Mesendoderm (in vitro differentiated cells): ENCODE measurements at places on chromosomes 16 and 17.

DNA sequence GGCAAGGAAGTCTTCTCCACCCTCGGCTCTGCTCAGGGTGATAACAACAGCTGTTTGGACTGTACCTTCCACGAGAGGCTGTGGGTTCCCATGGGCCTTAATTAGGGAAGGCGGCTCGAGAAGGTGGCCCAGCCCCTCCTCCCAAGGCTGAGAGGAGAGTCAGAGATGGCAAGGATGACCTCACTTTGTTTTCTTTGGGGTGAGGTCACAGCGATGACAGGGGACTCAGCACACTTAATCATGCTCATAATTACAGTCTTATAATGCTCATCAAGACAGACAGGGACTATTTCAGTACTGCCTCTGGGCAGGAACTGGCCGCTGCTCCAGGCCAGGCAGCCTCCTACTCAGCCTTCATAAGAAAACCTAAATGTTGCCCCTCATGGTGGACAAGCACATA is 19.7 kb downstream of the WFDC1 start:
- no peaks in the 10 kb centered on the region for H3K4me1 ChIP-seq
- H3K36me3 ChIP-seq: no peaks in the 10 kb centered on the region
- DNase-seq: no peak
- H3K4me3 ChIP-seq: no peak overlapping the region
- no peaks in the 10 kb centered on the region for H3K27me3 ChIP-seq
- no peak overlapping the region for H3K27ac ChIP-seq

- H3K4me3 ChIP-seq: no peak overlapping the region
- DNase-seq: no peak
- H3K27me3 ChIP-seq: no peaks in the 10 kb centered on the region
- H3K36me3 ChIP-seq: no peaks in the 10 kb centered on the region
Measured at GRCh38 chr17:19346351-19347255, 15.9 kb downstream of the B9D1 start.

GRCh38 chr16:69520413-69520799 is 45.4 kb upstream of the NFAT5 start:
- no peaks in the 10 kb centered on the region for H3K27me3 ChIP-seq
- no peak for DNase-seq
- no peak overlapping the region for H3K4me3 ChIP-seq
- no peaks in the 10 kb centered on the region for H3K36me3 ChIP-seq
- no peaks in the 10 kb centered on the region for H3K4me1 ChIP-seq

GRCh38 chr16:15811481-15812400 is 45.1 kb downstream of the MYH11 start:
- peak; percentile 92 for DNase-seq
- no peaks in the 10 kb centered on the region for H3K27me3 ChIP-seq
- no peak overlapping the region for H3K27ac ChIP-seq

DNA sequence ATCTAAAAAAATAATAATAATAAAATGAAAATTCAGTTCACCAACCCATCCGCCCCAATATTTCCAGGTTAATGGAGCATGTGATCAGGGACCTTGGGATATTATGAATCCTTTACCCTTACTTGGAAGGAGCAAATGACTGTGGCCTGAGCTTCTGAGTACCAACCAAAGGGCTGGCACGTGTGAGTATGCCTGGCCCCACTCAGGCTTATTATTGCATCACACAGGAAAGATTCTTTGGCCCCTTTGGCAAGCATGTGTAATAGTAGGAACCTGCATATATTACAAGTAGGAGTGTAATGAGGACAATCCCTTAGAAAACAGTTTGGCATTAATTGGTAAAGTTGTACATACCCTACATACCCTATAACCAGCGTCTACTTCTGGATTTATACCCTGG is 7.2 kb upstream of the C17orf78 start:
- no peak overlapping the region for H3K27ac ChIP-seq
- DNase-seq: no peak

DNA sequence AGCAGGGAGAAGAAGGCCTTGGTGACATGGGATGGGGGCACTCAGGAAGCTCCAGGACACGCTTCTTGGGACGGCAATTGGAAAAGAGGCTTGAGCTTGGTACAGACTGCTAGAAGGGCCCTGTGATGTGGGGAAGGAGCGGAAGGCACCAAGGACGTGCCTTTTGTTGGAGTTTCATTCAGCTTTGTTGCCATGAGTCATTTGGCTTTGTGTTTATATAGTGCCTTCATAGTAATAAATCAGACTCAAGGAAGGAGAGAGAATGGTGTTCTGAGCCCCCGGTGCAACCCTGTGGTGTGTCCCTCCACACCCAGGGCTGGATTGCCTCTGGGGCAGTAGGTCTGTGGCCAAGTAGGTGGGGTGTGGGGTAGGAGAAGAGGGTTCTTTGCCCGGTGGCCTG is 7.4 kb upstream of the TBX4 start:
- no peaks in the 10 kb centered on the region for H3K36me3 ChIP-seq
- no peak overlapping the region for H3K4me3 ChIP-seq
- H3K27me3 ChIP-seq: no peaks in the 10 kb centered on the region
- peaks cover 6% of the 10 kb centered on the region for H3K4me1 ChIP-seq
- no peak overlapping the region for H3K27ac ChIP-seq

DNA sequence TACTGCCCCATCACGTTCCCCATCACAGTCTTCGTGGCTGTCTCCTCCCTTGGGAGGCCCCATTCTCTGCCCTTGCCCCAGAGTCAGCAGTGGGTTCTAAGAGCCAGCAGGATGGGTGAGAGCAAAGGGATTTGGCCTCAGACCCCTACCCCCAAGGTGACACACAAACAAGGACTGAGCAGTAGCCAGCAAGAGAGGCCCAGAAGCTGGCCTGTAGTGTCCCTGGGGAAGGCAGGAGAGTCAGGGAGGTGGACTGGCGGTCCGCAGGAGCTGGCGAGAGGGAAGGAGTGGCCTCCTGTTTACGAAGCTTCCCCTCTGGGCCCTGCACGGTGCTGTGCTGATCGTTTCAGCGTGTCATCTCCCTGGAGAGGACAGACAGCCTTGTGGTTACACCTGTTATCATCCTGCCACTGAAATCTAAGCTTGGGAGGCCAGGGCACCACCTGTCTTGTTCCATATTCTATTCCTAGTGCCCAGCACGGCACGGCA is 8.4 kb downstream of the WDR81 start:
- no peaks in the 10 kb centered on the region for H3K4me1 ChIP-seq
- H3K4me3 ChIP-seq: no peak overlapping the region
- H3K27ac ChIP-seq: no peak overlapping the region
- no peaks in the 10 kb centered on the region for H3K27me3 ChIP-seq
- H3K36me3 ChIP-seq: peaks cover 1% of the 10 kb centered on the region

DNA sequence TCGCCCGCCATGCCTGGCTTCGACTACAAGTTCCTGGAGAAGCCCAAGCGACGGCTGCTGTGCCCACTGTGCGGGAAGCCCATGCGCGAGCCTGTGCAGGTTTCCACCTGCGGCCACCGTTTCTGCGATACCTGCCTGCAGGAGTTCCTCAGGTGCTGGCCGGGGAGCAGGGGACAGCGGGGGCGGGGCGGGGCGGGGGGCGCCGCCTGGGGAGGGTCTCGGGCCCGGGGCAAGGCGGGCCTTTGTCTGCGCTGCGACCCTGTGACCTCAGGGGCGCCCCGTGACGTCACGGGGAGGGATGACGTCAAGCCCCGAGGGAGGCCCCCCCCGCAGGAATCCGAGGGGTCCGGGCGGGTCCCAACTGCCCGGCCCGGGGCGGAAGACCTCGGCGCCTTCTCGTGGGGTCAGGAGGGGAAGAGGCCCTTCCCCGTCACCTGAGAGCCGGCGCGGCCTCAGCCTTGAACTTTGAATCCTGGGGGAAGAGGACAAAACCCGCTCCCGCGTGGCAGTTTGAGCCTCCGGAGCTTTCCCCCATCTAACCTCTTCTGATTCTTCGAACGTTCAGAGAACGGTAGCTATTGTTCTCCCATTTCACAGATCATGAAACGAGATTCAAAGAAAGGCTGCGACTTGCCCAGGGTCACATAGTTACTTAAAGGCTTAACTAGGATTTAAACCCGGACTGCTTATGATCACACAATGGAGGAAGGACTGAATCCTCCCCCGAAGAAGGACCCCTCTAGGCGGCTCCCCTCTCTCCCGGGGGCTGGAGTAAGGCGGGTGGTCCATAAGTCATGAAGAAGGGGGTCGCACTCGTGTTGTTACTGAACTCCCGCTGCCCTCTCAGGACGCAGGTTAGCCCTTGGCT is 527 bp downstream of the TRAF4 start:
- H3K36me3 ChIP-seq: peaks cover 23% of the 10 kb centered on the region
- H3K27me3 ChIP-seq: no peaks in the 10 kb centered on the region
- H3K4me3 ChIP-seq: peak overlapping the region; percentile 96
- DNase-seq: peak; percentile 91
- H3K4me1 ChIP-seq: peaks cover 11% of the 10 kb centered on the region
- H3K27ac ChIP-seq: peak overlapping the region; percentile 98

- no peaks in the 10 kb centered on the region for H3K36me3 ChIP-seq
- H3K27ac ChIP-seq: no peak overlapping the region
- no peak for DNase-seq
Measured at GRCh38 chr17:74309902-74310301, 16.1 kb upstream of the KIF19 start.

DNA sequence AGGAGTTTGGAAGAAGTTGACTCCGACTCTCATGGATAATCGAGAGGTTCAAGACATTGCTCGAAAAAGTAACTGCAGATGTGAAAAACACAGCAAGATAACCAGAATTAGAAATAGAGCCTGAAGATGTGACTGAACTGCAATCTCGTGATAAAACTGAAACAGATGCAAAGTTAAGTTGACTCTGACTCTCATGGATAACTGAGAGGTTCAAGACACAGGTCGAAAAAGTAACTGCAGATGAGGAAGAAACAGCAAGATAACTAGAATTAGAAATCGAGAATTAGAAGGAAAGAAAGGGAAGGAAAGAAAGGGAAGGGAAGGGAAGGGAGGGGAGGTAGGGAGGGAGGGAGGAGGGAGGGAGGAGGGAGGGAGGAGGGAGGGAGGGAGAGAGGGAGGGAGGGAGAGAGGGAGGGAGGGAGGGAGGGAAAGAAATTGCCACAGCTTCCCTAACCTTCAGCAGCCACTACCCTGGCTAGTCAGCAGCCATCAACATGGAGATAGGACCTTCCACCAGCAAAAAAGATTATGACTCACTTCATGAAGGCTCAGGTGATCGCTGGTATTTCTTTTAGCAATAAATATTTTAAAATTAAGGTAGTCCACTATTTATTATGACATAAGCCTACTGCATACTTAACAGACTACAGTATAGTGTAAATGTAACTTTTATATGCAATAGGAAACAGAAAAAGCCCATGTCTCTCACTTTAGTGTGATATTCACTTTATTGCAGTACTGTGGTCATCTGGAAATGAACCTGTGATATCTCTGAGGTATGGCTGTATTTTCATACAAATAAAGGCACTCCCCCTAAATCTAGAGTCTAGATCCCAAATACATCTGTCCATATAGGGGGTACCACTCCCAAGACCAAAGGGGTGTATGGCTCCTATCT is 68.3 kb downstream of the KANSL1 start:
- no peaks in the 10 kb centered on the region for H3K27me3 ChIP-seq
- H3K4me3 ChIP-seq: no peak overlapping the region
- no peak overlapping the region for H3K27ac ChIP-seq
- no peaks in the 10 kb centered on the region for H3K36me3 ChIP-seq
- peaks cover 8% of the 10 kb centered on the region for H3K4me1 ChIP-seq
- no peak for DNase-seq

DNA sequence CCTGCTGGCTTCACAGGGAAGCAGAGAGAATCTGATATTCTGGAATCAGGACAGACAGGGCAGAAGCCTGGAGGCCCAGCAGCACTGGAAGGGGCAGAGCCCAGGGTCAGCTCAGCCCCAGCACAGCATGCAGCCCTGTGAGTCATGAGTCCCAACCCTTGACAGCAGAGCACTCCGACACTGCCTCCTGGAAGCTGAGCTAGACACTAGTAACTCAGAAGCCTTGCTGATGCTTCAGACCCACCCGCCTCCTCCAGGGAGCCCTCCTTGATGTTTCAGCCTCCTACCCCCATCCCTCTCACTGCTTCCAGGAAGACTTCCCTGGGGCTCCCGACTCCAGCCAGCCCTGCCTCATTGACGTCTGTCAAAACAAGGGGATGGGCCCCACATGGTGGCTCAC is 6.9 kb downstream of the CAMKK1 start:
- no peaks in the 10 kb centered on the region for H3K4me1 ChIP-seq
- H3K36me3 ChIP-seq: no peaks in the 10 kb centered on the region
- no peak overlapping the region for H3K27ac ChIP-seq
- H3K27me3 ChIP-seq: no peaks in the 10 kb centered on the region

DNA sequence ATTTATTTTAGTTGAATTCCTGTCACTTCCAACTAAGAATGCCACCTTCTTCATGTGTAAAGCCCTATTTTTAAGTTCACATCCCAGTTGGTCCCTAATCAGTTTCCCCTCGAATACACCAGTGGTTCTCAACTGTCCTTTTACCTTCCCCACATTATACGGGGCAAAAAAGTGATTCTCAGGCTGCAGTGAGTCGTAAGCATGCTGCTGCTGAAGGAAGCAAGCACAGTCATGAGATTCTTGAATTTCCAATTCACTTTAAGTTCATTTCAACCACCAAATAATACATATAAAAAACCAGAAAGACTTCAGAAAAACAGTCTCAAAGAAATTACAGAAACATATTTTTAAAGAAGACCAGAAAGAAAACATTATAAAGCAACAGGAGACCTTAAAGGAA is 47.9 kb downstream of the UBE2G1 start:
- no peak for DNase-seq
- no peak overlapping the region for H3K27ac ChIP-seq
- no peaks in the 10 kb centered on the region for H3K27me3 ChIP-seq
- H3K36me3 ChIP-seq: no peaks in the 10 kb centered on the region
- no peak overlapping the region for H3K4me3 ChIP-seq

DNA sequence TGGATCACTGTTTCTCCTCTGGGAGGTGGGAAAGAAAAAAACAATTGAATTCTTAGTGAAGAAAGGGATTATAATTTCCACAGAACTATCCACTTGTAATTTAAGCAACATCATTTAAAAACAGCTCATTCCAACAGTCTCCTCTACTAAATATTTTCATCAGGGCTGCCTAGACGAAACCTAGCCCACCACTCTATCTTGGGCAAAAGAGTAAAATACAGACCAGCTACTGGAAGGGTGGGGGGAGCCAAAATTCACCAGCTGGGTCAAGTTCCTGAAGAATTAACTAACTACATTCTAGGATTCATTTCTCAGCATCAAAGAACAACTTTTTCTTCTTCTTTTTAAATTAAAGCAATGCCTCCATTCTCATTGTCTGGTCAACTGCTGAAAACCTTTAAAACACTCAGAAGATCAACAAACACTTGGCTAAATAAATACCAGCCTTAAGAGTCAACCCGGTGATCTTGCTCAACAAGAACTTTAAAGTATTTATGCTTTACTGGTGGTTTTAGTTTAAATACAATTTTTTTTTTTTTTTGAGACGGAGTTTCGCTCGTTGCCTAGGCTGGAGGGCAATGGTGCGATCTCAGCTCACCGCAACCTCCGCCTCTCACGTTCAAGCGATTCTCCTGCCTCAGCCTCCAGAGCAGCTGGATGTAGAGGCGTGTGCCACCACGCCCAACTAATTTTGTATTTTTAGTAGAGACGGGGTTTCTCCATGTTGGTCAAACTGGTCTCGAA is 25.2 kb downstream of the KANSL1 start:
- no peak overlapping the region for H3K27ac ChIP-seq
- no peaks in the 10 kb centered on the region for H3K27me3 ChIP-seq
- peak; percentile 57 for DNase-seq
